ENCODE measurements at places on chromosomes 13 and 19.

DNA sequence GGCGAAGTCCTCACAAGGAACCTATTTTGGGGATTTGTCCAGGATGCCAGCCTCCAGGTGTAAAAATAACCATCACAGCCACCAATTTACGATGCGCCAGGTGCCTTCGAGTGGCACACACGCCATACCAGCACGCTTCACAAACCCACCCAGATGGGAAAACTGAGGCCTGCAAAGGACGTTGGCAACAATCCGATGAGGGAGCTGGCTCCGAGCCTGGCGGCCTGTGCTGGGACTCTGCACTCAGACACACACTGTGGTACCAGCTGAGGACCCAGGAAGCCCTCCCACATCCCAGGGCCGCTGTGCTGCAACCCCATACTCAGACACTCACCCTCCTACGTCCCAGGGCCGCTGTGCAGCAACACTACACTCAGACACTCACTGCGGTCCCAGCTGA, 65.0 kb upstream of the C13orf46 start:
- no peak for DNase-seq

GRCh38 chr13:40401911-40402776, 264.3 kb downstream of the FOXO1 start:
- peak; percentile 81 for DNase-seq

- DNase-seq = no peak
Measured at GRCh38 chr19:46902402-46902766, 41.6 kb downstream of the ARHGAP35 start.

- no peak for DNase-seq
Measured at GRCh38 chr13:95479731-95480130, 72.8 kb upstream of the CLDN10 start.

- DNase-seq = no peak
Measured at GRCh38 chr19:28489126-28489660, 723.8 kb downstream of the UQCRFS1 start.

- peak; percentile 72 for DNase-seq
Measured at GRCh38 chr19:14536926-14537692, 7.7 kb downstream of the TECR start.

DNA sequence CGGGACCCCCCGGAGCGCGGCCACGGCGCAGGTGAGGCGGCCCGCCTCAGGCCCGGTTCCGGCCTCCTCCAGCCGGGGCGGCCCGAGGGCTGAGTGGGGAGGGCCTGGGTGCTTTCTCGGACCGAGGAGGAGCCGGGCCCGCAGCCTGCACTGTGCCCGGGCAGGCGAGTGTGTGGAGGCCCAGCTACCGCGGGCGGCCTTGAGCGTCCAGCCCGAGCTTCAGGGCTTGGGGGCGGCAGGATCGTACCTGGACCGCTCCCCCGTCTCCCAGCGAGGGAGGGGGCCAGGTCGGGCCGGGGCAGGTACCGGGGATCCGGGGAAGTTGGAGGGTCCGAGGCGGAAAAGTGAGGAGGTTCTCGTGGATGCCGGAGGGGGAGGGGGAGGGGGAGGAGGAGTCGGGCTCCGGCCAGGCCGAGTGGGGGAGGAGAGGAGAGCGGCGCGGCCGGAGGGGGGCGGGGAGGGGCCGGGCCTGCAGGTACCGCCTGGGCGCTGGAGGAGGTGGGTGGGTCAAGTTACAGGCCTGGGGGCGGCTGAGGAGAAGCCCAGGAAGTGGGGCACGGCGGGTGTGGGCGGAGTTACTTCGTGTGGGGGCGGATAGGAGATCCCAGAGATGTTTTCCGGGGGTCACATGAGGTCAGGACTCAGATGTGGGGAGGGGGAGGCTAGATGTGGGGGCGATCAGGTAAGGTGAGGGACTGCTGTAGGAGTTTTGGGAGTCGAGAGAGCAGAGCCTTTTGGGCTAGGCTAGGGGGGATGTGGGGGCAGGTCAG, 545 bp downstream of the NACC1 start:
- no peak for DNase-seq

DNA sequence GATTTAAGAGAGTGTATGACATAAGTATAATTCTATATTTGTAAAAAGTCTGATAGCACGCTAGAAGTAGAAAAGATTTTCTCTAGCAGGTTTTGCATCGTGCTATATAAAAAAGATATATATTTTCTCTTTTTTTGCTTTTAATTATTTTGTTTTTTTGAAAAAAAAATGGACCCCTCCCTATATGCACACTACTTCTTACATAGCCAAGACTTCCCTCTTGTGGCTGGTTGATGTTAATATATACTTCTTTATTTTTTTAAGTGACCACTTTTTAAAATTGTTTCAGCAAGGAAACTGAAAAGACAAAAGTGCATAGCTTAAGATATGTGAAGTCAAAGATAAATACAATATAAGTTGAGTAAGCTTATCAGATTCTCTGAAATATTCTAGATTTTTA, 1202.8 kb downstream of the DIAPH3 start:
- no peak for DNase-seq

DNA sequence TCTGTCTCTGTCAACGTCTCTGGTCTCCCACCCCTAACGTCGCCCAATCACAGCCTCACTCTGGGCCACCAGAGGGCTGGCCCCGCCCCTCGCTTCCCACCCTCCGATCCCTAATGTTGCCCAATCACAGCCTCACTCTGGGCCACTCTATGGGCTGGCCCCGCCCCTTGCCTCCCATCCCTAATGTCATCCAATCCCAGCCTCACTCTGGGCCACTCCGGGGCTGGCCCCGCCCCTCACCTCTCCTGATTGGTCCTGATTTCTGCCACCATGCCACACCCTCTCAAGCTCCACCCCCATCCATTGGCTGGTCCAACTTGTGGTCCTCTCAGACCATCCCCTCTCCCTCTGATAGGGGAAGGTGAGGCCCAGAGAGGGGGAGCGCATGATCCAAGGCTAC, 24.9 kb downstream of the CELF5 start:
- no peak for DNase-seq

DNA sequence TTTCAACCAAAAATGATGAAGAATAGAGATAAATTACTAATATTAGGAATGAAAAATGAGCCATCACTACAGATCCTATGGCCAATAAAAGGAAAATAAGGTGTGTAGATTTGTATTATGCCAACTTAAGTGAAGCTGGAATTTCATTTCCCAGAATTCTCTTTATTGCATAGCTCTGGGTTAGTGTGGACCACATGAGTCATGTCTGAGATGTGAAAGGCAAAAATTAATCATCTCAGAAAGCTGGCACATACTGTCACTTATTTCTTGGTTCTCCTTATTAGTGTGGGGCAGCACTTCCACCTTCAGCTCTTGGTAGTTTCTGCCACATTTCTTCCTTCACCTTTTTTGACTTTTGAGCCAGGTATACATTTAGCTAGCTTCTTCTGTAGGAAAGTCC, 82.6 kb downstream of the KATNAL1 start:
- no peak for DNase-seq

GRCh38 chr19:41939861-41940730, 11.8 kb upstream of the ERFL start:
- no peak for DNase-seq

GRCh38 chr13:63299866-63300394, 1884.3 kb upstream of the PCDH20 start:
- no peak for DNase-seq

DNA sequence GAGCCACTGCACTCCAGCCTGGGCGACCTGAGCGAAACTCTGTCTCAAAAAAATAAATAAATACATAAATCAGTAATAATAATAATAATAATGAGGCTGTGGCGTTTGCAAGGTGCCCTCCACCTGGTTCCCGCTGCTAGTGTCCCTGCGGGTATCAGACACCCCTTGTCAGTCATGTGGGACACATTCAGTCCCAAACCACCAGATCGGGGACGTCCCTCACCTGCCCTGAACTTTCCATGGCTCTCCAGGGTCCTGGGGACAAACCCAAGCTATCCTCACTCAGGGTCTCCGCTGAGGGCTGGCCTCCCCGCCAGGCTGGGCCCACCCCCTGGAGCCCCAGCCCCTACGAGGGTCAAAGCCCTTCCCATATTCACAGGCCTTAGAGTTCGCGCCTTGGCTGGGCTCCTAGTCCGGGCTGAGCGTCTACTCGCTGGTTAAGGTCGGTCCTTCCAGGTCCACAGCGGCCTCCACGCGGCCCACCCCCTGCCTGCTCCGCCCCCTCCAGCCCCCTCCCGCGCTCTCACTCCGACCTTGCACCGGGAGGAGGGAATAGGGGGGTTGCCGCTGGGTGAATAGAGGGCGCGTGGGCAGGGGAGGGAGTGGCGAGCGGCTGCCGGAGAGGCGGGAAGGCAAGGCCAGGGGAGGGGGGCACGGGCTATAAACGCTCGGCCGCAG, 349 bp upstream of the KISS1R start:
- DNase-seq = no peak

GRCh38 chr13:78785764-78786163, 126.8 kb upstream of the OBI1 start:
- DNase-seq = no peak

GRCh38 chr19:41626877-41627276, at the start of gene CEACAM4:
Gene CEACAM4 (minus strand): TSS chr19:41627074. CDS start chr19:41626963, 111 bp downstream.
- DNase-seq = no peak

All from ascending aorta (tissue), 2 donors.